ENCODE measurements at places on chromosomes 7 and 10.

GRCh38 chr7:30464231-30464671, 14.3 kb downstream of the NOD1 start:
- DNase-seq = no peak

DNA sequence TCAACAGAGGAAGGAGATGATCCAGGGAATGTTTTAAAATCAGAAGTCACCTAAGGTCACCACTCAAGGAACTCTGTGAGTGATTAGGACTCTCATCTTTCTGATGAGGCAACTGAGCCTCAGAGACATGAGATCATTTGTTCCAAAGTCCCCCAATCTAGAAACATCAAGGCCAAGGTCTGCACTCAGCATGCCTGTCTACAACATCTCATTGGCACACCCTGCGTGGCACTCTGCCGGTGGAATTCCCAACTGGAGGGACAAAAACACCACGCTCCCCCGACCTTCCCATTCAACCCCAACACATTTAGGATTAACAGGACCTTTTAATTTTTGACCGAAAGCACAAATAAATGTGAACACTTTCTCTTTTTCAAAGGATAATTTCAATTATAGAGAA, 31.4 kb downstream of the CPXM2 start:
- no peak for DNase-seq

DNA sequence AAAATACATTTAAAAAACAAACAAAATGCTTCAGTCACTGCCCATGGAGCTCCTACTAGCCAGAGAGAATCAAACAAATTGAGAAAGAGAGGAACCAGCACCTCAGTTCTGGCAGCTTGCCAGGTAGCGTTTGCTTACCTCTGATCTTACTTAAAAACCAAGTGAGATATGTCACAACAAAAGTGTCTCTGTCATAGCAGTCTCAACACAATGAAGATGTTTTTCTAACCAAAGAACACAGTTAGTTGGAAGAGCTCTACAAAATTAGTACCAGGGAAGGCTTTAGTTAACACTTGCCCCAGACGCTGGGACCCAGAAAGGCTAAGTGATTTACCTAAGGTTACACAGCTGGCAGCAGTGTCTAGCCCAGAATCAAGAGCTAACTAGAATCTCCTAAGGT, 3.4 kb downstream of the DOCK4 start:
- DNase-seq = peak; percentile 33

GRCh38 chr10:117373823-117374505, 1.3 kb downstream of the PDZD8 start:
- DNase-seq = peak; percentile 8

DNA sequence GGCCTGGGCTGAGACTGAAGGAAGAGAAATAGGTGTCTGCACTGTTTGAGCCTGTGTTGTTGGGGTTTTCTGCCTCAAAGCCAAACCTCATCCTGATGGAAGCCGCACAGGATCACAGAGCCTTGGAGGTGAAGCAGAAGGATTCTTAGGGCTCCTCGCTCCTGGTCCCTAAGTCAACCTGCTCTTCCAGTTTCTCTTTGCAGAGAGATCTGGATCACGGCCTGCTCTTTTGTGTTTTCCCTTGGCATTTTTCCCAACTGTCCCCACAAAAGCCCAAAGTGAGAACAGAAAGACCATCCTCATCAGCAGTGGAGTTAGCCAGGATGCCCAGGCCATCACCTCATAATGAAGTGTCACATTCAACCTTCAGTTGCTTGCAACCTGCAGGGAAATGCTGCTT, 20.3 kb upstream of the PPIA start:
- DNase-seq = no peak

- DNase-seq = no peak
These were observed 35.9 kb upstream of the SKAP2 start for GRCh38 chr7:26900251-26900650.
